ENCODE measurements at places on chromosomes 2 and 18.

DNA sequence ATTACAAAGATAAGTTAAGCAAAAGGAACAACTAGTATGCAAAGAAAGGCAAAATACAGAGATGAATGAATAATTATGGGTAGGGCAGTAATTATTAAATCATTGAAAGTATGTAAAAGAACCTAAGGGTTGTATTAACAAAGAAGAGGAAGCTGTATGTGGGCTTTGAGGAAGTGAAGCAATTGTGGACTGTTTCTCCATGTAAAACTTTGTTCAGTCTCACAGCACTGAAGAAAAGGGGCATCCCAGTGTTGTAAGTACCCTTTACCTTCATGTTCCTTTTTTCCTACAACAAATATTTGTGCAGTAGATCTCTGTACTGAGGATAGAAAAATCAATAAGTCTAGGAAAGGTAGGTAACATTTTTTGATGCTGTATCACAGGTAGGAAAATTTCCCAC, 388.7 kb upstream of the NRP2 start:
- DNase-seq = no peak

DNA sequence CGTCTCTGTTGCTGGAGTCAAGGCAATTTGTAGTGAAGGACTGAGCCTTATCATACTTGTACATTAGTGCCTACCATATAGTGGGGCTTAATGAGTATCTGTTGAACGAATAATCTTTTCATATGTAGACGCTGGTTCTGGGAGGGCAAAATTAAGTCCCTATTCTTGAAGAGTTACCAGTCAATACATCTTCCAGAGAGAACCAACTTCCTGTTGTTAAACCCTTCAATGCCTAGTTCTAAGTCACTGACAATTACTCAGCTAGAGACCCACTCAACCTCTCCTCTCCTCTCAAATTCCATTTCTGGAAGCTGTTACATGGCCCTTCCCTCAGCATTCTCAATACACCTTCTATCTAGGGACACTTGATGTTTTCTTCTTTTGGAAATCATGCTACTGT, 1.1 kb upstream of the MOB4 start:
- DNase-seq = no peak

GRCh38 chr2:38073211-38074057, 2.5 kb downstream of the CYP1B1 start:
- DNase-seq = no peak

DNA sequence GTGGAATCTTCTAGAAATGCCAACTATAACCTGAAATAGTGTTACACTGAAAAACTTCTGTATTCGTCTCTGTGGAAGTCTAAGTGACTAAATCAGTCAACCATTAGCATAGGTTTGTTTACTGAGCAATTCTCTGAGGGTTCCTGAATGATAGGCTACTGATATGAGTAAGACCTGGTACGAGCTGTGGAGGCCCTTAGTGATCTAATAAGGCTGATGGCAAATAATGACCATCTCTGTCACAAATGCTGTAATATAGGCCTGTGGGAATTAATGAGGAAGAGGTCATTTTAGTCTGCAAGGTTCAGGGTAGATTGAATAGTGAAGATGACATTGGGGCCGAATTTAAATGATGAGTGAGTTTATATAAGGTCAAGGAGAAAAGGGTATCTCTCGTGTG, 82.5 kb downstream of the MGAT5 start:
- no peak for DNase-seq

- DNase-seq = no peak
Measured at GRCh38 chr2:161412346-161412745, 3.8 kb upstream of the TBR1 start.

Data from HCT116 (cell line).